ENCODE measurements at places on chromosomes 3 and 15.

GRCh38 chr3:41198526-41198925, 779 bp upstream of the CTNNB1 start:
- DNase-seq = peak; percentile 45

DNA sequence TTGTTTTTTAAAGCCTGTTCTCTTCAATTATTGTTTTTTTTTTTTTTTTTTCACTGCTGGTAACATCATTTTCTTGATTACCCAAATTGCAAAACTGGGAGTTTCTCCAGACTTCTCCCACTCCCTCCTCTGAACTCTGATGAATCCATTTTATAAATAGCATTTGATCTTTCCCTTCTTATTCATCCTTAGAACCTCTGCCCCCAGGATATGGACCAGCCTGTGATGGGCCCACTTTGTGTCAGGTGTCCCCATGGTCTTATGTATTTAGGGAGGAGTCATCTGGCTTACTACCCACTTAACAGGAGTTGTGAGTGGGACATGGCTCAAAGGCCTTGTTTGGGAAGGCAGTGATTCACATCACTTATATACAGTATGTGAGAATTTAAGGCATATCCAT, 57.7 kb downstream of the REC114 start:
- no peak for DNase-seq

GRCh38 chr3:140442621-140443020, 235.2 kb upstream of the TRIM42 start:
- DNase-seq = no peak

DNA sequence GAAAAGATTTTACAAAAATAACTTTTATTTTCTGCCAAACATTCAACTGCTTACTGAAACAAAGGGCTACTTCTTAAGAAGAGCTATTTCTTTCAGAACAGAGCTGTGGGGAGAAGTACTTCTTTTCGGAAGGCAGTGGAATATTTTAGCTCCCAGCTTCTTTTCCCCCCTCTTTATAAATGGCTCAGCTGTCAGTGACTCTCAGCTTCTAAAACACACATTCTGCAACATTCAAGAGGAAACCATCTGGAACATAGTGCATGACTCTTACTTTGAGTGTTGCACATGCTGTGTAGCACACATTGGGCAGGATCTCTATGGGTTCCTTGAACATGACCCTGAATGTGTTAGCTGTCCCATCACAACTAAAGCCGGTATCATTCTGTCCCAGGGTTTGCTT, 7.0 kb upstream of the C15orf40 start:
- no peak for DNase-seq

DNA sequence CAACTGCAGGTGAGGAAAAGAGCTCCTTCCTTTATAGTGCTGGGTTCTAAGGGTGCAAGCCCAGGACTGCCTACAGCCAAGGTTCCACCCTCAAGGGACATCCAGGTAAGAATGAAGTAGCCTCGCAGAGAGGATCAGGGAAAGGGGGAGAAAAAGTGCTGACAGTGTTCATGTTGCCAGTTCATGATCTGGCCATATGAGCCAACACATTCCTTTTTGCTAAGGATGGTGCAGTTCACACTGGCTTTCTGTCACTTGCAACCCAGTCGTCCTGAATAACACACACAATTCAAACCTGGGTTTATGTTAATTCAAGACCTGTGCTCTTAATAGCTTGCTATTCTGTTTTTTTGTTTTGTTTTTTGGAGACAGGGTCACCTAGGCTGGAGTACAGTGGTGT, 9.0 kb downstream of the CLN6 start:
- no peak for DNase-seq

- no peak for DNase-seq
These were observed 2.2 kb downstream of the MBNL1 start for GRCh38 chr3:152270937-152271336.

DNA sequence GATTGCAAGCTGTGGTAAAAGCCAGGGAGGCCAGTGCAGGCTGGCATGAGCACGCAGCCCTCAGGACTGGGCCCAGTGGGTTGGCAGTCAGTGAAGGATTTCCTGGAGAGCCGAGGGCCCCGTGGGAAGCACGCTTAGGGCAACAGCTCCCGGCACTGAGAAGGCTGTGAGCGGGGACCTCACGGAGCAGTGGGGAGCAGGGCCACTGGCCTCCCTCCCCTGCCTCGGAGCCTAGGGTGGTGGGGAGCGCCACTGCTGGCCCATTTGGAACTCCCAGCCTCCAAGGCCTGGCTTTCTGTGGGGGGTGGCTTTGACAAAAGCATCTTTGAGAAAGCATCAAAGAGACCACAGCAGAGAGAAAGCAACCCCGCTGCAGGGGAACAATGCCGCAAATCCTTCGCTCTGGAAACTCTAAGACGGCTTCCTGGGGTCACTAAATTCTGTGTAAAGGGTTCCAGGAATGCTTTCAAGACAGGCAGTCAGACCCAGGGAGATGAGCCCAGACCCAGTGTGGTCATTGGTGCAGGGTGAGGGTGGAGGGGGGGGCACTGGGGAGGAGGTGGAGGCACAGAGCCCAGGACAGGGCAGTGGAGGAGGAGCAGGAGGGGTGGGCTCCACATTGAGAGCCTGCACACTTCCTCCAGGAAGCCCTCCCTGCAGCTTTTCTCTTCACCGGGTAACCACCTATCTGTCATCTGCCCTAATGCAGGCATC, 9.5 kb upstream of the APBA2 start:
- no peak for DNase-seq

DNA sequence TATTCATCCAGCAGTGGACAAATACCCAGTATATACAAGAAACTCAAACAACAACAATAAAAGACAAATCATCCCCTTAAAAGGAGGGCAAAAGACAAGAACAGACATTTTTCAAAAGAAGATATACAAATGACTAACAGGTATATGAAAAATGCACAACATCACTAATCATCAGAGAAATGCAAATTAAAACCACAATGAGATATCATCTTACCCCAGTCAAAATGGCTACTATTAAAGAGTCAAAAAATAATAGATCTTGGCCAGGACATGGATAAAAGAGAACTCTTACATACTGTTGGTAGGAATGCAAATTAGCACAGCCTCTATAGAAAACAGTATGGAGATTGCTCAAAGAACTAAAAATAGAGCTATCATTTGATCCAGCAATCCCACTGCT, 16.9 kb downstream of the DHX36 start:
- DNase-seq = no peak

DNA sequence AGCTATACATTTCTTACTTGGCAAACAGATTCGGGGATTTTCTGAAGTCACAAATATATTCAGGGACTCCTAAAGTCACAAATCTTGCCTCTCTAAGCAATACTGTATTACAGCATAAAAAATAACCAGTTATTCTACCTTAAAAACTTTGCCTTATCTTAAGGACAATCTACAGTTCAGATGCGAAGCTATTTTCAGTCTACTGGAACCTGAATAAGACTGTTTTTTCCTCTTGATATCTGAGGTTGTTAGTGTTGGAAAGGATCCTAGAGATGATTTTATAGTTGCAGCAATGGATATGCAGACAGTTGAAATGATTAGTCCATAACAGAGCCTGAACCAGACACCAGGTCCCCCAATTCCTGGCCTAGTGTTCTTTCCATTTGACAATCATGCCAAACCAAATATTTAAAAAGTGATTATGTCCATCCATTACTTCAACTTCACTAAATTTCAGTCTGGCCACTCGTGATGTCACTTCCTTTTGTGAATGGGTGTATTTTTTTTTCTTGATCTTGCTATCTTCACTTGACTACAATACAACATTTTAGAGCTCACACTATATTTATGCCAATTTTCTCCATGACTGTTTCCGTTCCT, 1.8 kb downstream of the HDGFL3 start:
- no peak for DNase-seq

DNA sequence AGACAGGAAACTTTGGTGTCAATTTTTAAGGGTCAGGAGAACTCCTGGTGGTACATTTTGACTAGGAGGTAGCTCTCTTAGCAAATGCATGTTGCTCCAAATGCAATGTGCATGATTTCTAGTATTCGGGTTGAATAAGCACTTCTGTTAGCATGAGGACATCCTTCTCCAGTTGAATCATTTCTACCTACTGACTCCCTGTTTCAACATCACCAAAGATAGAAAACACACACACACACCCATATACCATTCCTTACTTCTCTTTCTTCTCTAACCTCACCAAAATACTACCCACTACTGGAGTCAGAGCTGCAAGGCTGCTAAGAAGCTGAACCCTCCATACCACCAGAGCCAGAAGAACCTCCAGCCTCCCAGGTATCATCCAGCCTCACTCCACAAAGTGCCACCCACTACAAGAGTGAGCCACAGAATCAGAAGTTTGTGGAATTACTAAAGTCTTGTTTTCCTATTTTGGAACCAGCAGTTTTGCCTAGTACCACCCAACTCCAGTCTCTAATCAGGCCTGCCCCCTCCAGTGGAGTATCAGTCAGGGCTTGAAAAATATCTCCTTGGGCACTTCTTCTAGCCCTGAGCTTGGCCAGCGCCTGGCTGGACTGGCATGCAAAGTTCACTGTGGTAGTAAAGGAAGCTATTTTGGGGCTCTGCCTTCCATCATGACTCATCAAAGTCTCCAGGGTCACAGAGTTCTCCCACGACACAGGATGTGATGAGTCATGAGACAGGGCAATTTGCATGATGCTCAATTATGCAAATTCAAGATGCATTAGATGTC, 110.3 kb downstream of the CYP19A1 start:
- DNase-seq = no peak

DNA sequence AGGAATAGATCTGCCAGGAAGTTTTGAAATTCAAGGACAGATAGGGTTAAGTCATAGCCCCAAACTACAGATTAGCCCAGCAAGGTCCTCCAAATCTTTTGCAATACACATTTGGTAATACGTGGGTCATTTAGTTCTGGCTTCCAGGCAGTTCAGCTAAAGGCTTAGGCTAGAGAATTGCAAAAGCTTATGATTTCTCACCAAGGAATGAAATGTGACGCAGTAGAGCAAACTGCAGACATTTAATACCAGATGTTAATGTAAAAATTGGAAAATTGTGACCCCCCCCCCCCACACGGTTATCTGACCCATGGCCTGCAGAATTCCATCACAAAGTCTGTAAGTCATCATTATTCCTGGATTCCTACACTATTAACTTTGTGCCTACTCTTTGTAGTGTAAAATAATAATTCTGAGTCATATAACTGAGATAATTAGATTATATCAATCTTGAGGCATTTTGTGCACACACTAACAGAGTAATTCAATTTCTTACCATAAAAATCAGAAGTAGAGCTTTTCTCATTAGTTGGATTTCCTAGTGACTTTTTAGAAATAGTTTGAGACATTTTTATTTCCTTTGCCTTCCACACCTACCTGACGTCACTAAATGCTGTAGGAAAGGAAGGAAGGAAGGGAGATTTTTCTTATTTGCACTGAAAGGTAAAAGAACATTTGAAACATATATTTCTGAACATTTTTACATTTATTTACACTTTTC, 235.2 kb downstream of the DTWD1 start:
- no peak for DNase-seq

DNA sequence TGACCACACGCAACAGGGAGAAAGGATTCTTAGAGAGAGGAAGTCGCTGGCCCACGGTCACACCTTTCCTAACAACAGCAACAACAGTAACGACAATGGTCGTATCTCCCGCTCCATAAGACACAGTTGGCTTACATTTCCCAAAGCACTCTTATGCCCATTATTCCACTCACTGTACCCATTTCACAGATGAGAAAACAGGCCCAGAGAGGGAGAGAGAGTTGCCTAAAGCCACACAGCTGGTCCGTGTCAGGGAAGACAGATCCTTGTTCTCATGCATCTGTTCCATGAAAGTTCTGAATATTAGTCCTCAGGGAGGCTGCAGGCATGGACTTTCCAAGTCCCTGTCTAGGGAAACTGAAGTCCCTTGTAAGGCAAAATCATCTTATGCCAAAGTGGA, 42.0 kb upstream of the ATP2B2 start:
- no peak for DNase-seq

GRCh38 chr3:65816208-65816607, 222.5 kb downstream of the MAGI1 start:
- no peak for DNase-seq

DNA sequence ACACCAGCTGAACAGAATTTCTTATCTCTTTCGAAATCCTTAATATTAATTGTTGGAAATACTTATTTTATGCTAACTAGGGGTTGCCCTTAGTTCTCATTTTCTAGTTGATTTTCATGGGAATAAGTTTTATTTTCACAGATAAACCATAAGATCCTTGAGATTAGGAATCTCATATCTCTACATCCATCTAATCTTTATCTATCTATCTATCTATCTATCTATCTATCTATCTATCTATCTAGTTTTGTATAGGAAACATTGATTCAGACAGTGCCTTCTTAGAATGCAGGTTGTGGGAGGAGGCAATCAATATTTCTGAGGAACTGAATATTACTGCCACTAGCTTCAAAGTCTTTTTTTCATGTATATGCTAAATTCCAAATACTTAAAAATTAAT, 3.5 kb upstream of the KBTBD8 start:
- no peak for DNase-seq

DNA sequence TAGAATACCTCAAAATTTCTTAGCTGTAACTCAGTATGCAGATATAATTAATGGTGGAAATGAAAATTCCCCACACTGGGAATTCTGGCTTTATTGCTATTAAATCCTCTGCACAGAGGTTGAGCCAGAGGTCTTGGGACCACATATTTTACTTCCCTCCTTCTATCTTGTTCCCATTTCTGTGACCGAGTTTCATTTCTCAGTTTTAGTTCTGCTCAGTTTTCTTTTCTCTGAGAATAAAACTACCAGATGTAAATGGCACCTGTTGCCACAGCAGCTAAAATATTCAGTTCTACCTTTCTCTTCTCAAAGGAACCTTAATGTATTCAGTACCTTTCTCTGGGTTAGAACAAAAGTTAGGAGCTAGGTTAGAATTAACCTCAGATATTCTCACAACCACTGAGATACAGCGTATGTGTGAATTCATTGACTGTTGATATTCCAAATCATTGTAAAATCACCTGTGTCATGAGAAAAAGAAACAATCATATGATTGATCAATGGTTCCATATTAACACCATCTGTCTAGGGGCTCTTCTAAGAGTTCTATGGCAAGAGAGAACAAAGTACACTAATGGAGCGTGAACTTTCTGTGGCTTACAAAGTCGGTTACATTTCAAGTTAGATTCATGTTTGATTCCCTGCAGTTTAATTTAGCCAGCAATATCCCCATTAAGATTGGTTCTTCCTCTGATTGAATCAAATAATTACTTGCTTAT, 374.1 kb downstream of the EFHB start:
- no peak for DNase-seq

GRCh38 chr3:33115024-33115768, 1.4 kb downstream of the CRTAP start:
- DNase-seq = no peak

- DNase-seq = no peak
These were observed 13.1 kb upstream of the SLC27A2 start for GRCh38 chr15:50168783-50169411.

DNA sequence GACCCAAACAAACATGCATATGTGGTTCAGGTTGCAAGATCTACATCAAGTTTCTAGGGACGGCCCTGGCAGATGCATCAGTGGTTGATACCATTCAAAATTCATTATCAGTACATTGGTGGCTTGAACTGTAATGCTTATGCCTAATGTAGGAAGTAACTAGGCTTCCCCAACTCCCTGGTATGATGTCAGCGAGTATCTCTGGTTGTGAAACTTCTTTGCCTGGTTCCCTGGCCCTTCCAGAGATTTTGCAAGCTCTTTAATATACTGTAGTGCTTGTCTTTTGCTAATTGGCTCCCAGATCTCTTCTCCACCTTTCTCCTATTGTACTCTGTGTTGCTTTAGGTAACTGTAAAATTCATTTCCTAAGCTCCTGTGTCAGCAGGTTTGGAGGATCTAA, 114.8 kb upstream of the RARB start:
- DNase-seq = no peak

GRCh38 chr3:78912687-78913086, 855.1 kb downstream of the ROBO1 start:
- DNase-seq = no peak
